ENCODE measurements at places on chromosomes 4 and X. TPM values are rescaled to one million over a fixed set of nuclear protein-coding genes. Genes with fewer than 3 reads are reported as not detected.

Gene USP26
- not detected for total RNA-seq

DNA sequence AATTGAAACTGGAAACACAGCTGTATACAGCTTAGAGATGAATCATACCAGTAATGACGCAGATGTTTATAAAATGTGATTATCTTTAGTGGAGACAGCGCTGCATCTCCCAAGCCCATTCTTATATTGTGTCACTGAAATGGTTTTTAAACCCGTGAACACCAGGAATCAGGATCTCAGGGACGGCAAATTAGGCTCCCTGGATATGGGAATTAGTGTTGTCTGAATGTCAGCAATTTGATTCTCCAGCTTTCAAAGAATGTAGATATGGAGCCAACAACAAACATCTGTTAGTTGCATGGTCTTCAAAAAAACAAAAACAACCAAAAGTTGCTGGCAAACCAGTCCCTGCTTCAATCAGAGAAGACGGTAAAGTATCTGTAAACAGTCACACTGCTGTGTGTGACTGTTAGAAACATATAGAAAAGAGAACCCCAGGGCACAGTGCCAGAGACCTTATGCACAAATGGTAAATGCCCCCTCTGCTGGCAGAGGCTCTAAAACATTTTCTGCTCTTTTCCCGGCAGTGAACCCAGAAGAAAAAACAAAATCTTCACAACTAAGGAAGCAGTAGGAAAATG, 351.9 kb upstream of the FTHL17 start:
- no peaks in the 10 kb centered on the region for H3K27me3 ChIP-seq
- no peak overlapping the region for H3K27ac ChIP-seq
- DNase-seq, result no peak
- no peak overlapping the region for H3K4me3 ChIP-seq

DNA sequence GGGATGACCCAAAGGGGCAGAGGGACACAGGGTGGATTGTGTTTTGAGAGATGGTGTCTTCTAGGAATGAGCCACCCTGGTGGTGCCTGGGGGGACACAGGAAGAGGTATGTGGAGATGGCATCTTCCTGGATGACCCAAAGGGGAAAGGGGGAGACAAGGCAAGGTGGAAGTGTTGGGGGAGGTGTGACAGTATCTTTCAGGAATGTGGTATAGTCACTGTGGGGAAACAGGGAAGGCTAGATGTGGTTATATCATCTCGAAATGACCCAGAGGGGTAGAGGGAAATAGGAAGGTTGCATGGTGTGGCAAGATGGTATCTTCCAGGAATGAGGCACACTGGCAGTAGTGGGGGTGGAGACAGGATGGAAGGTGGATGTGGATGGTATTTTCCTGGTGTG, 62.9 kb downstream of the MAOA start:
- H3K4me1 ChIP-seq, result peaks cover 2% of the 10 kb centered on the region
- no peak overlapping the region for H3K4me3 ChIP-seq
- H3K27me3 ChIP-seq, result no peaks in the 10 kb centered on the region
- no peak overlapping the region for H3K27ac ChIP-seq
- H3K36me3 ChIP-seq, result no peaks in the 10 kb centered on the region

DNA sequence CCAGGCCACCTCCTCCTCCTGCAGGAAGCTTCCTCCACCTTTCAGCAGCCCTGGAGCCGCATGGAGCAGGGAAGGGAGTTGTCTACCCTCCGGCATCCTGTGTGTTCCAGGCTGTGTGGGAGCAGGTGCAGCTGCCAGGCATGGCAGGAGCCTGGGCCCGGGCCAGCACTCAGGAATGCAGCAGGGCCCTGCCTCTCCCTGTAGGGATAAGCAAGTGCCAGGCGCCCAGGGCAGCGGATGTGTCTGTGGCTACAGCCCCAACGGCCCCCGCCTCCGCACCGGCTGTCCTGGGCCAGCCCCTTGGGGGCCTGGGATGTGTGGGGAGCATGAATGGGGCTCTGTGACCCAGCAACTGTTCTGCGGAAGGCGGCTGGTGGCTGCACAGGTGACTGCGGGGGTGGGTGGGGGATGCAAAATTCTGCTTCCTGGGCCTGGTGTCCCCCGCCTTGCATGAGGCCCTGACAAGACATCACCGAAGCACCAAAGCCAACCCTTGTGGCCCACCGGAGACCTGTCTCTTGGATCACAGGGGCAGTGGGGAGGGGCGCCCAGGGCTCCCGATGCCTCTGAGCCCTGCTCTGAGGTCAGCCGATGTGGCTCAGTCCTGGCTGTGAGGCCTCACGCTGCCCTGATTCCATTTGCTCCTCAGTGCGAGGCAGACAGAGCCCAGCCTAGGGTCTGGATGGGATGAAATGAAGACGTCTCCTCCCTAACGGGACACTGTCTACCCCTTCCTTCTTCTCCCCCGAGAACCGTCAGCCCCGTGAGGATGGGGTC, 1.4 kb upstream of the DOK7 start:
- no peaks in the 10 kb centered on the region for H3K4me1 ChIP-seq
- H3K27me3 ChIP-seq, result peaks cover 11% of the 10 kb centered on the region
- H3K4me3 ChIP-seq, result no peak overlapping the region
- DNase-seq, result no peak

- no peak overlapping the region for H3K4me3 ChIP-seq
- H3K27me3 ChIP-seq, result peaks cover 22% of the 10 kb centered on the region
- no peak overlapping the region for H3K27ac ChIP-seq
- H3K36me3 ChIP-seq, result no peaks in the 10 kb centered on the region
- no peak for DNase-seq
- peaks cover 1% of the 10 kb centered on the region for H3K4me1 ChIP-seq
These were observed 4.7 kb upstream of the CLCN4 start for GRCh38 chrX:10152086-10152485.

GRCh38 chr4:6415031-6415705, 57.2 kb downstream of the PPP2R2C start:
- H3K27me3 ChIP-seq, result no peaks in the 10 kb centered on the region
- DNase-seq, result no peak
- no peaks in the 10 kb centered on the region for H3K36me3 ChIP-seq
- no peaks in the 10 kb centered on the region for H3K4me1 ChIP-seq
- H3K27ac ChIP-seq, result no peak overlapping the region

DNA sequence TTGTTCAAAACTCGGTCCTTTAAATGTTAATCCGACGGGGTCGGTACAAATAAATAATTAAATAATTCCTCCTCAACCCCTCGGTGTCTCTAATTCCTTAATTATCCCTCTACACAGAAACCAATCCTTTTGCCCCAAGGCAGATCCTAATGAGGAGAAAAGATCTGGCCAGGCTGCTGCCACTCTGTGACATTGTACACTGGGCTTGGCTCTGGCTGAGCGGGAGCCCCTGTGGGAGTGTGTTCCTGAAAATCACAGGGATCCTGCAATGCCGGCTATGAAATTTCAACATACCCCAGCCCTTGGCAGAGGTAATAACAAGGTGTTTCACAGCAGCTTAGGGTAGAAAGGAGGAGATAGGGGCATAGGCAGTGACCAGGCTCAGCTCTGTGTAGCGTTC, 96.0 kb downstream of the DHRSX start:
- H3K4me1 ChIP-seq, result no peaks in the 10 kb centered on the region
- H3K27ac ChIP-seq, result no peak overlapping the region
- no peak overlapping the region for H3K4me3 ChIP-seq
- no peaks in the 10 kb centered on the region for H3K27me3 ChIP-seq

DNA sequence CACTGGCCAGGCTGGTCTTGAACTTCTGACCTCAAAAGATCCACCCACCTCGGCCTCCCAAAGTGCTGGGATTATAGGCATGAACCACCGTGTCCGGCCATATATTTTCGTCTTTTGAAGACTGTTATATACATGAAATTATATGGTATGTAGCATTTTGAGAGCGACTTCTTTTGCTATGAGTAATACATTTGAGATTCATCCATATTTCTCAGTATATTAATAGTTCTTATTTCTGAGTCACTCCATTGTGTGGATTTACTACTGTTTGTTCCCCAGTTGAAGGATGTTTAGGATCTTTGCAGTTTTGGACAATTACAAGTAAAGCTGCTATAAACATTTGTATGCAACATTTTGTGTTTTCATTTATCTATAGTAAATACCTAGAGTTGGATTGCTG, 34.9 kb downstream of the GNL3L start:
- no peaks in the 10 kb centered on the region for H3K4me1 ChIP-seq
- H3K36me3 ChIP-seq, result peaks cover 65% of the 10 kb centered on the region
- no peak overlapping the region for H3K27ac ChIP-seq

GRCh38 chr4:113575401-113575800, 186.1 kb downstream of the CAMK2D start:
- no peak overlapping the region for H3K4me3 ChIP-seq
- no peak overlapping the region for H3K27ac ChIP-seq
- peaks cover 69% of the 10 kb centered on the region for H3K4me1 ChIP-seq
- no peak for DNase-seq
- H3K36me3 ChIP-seq, result peaks cover 45% of the 10 kb centered on the region

DNA sequence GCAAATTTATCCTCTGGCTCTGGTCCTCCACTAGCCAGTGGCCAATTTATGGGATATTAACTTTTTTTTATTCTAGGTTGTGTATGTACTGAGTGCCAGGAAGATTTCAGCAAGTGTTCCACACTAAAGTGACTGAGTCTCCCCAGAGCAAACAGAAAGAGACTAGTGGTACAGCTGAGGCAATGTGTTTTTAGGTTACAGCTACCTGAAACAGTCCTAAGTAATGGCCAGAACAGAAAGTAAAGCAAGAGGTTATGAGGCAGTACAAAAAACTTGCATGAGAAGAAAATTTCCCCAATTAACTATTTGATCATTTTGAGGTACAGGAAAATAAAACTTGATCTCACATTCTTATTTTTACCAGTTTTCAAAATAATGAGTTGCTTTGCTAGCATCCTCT, 31.2 kb downstream of the PRDM8 start:
- no peak for DNase-seq
- no peaks in the 10 kb centered on the region for H3K4me1 ChIP-seq
- no peaks in the 10 kb centered on the region for H3K36me3 ChIP-seq
- H3K4me3 ChIP-seq, result no peak overlapping the region
